ENCODE measurements at places on chromosomes 2 and 18.

DNA sequence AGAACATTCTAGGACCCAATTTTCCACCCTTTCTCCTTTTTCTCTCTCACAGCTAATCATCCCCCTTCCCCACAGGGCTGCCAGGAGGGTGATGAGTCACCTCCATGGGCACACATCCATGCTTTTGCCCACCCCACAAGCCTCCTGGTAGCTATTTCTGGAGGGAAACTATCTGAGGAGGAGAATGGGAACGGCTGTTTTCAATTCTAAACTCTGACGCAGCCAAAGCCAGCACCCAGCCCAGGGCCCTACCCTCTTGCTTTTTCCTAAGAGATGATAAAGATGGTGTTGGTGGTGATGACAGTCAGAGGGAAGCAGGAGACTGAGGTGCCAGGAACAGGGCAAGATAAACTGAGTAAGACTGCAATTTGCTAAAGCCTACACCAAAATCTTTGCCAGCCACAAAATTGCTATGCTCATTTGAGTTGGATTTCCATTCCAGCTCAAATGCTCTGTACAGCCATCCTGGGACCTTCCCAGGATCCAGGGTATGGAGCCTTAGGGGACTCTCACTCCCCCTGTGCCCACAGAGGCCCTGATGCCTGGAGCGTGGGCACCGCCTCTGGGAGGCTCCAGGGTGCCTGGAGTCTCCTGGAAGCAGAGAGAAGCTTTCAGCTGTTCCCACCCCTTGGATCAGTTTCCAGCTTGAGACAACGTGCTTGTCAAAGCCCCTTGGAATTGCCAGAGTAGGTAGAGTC, 62.0 kb upstream of the FZD7 start:
- no peaks in the 10 kb centered on the region for H3K36me3 ChIP-seq
- peaks cover 3% of the 10 kb centered on the region for H3K4me1 ChIP-seq
- H3K4me3 ChIP-seq, result no peak overlapping the region
- H3K27ac ChIP-seq, result no peak overlapping the region
- peaks cover 11% of the 10 kb centered on the region for H3K27me3 ChIP-seq
- no peak for DNase-seq

GRCh38 chr2:68344031-68344430, 21.1 kb upstream of the PLEK start:
- H3K36me3 ChIP-seq, result no peaks in the 10 kb centered on the region
- H3K4me3 ChIP-seq, result no peak overlapping the region
- H3K27me3 ChIP-seq, result peaks cover 6% of the 10 kb centered on the region
- no peak for DNase-seq
- no peak overlapping the region for H3K27ac ChIP-seq
- H3K4me1 ChIP-seq, result no peaks in the 10 kb centered on the region

DNA sequence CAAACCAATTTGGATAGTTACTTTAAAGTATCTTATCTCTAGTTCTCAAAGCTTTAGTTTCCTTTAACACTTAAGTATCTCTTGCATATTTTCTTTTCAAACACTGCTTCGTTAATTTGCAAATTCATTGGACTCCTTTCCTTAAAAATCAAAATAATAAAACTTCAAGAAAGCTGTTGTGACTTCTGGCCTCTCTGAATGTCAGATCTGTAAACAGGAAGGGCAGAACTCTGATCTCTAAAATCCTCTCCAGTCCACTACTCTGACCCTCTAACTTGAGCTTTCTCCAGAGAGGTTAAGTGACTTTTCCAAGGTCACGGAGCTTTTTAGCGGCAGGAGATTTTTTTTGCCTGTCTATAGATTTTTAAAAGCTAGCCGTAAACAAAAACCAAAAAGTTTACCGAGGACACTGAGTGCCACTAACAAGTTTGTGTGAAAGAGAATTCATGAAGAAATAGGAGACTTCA, 155.5 kb downstream of the TGIF1 start:
- H3K36me3 ChIP-seq, result no peaks in the 10 kb centered on the region
- no peaks in the 10 kb centered on the region for H3K27me3 ChIP-seq
- H3K4me1 ChIP-seq, result peaks cover 26% of the 10 kb centered on the region
- no peak for DNase-seq

- no peak overlapping the region for H3K27ac ChIP-seq
- peaks cover 8% of the 10 kb centered on the region for H3K4me1 ChIP-seq
- H3K36me3 ChIP-seq, result no peaks in the 10 kb centered on the region
- no peak for DNase-seq
- H3K27me3 ChIP-seq, result no peaks in the 10 kb centered on the region
- H3K4me3 ChIP-seq, result no peak overlapping the region
Observed at GRCh38 chr2:85174943-85175342, 41.8 kb downstream of the TCF7L1 start.

DNA sequence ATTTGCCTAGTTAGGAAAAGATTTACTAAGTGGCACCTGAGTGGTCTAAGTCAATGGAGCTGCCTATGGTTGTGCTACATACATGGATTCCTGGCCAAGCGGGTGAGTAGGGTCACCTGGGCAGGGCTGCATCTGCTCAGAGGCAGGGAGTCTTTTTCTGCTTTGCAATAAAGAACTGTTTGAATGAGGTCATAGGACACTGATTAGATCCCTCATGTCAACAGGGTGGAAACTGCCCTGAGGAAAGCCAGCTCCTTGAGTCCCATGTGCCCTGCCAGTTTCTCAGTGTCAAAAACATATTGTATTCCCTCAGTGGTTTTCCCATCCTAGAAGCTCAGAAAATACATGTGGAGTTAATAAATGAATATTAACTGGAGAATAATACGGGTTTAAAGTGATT, 4.6 kb downstream of the LAMA3 start:
- DNase-seq, result no peak
- no peak overlapping the region for H3K27ac ChIP-seq
- H3K36me3 ChIP-seq, result no peaks in the 10 kb centered on the region
- H3K4me1 ChIP-seq, result peaks cover 55% of the 10 kb centered on the region
- H3K27me3 ChIP-seq, result peaks cover 18% of the 10 kb centered on the region

DNA sequence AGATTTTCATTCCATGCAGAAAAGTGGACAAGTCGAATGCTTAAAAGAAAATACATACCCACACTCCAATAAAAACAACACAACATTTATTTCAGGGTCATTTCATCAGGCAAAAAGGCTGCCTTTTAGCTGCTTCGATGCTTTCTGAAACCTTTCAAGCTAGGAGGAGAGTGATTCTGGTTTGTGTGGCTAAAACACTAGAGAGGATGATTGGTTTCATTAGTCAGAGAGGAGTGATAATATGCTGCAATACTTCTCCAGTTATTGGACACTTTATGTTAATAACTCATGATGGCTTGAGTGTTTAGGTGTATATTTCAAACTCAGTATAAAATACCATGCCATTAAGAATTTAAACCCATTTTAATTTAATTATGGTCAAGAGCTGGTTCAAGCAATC, 614.0 kb downstream of the SLC4A3 start:
- H3K4me3 ChIP-seq, result no peak overlapping the region
- no peaks in the 10 kb centered on the region for H3K4me1 ChIP-seq
- no peak overlapping the region for H3K27ac ChIP-seq
- no peaks in the 10 kb centered on the region for H3K27me3 ChIP-seq
- H3K36me3 ChIP-seq, result no peaks in the 10 kb centered on the region

DNA sequence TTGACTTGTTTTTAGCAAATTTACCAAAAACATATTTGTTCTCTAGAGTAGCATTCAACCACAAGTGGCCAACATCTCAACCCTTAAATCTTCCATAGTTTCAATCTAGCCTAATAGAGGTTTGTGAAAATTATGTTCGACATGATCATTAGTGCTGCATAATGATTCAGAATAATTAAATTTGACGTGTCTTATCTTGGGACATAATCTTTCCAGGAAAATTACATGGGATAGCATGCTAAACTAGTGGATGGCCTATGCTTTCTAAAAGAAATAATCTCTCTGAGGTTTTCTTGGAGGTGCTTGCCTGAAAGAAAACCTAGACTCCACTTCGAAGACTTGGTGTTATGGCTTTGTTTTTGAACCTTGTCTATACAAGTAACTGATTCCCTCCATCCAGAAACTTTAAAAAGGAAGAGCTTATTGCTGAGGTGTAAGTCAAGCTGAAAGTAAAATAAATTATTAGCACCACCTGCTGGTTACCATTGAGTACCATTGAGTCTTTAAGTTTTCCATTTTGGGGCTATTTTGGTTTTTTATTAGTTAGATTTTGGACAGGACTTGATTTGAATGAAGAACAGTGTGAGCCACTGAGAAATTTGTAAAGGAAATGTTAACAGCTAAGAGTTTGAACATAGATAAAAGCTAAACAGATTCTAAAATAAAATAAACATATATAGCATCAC, 32.7 kb downstream of the COX7A2L start:
- peaks cover 14% of the 10 kb centered on the region for H3K4me1 ChIP-seq
- H3K36me3 ChIP-seq, result peaks cover 4% of the 10 kb centered on the region
- H3K4me3 ChIP-seq, result no peak overlapping the region
- no peaks in the 10 kb centered on the region for H3K27me3 ChIP-seq
- no peak for DNase-seq
